ENCODE measurements at places on chromosomes 6 and 20. TPM values are rescaled to one million over a fixed set of nuclear protein-coding genes. Genes with fewer than 3 reads are reported as not detected.

DNA sequence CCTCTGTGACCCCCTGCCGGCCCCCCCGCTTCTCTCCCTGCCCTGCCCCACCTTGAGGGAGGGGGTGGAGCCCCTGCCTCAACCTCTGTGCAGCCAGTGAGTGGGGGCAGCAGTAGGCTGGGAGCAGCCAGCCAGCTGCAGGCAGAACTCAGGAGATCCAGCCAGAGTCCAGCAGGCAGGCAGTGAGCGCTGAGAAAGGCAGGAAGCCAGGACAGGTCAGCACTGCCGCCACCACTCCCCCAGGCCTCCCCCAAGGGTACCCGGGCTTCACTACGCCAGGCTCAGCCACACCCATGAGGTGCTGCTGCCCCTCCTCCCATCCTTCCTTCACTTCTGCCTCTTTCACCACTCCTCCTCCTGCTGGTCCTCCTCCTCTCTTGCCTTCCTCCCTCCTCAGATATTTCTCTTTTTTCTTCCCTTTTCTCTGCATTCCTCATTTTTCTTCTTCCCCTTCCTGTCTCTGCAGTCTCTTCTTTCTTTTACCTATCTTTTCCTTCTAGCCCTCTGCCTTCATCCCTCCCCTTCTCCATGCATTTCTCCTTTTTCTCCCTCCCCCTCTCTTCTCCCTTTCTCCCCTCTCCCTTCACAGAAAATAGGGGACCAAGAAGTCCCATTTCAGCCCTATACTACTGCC is 11.5 kb downstream of the TMEM63B start:
- H3K36me3 ChIP-seq = peaks cover 10% of the 10 kb centered on the region
- no peaks in the 10 kb centered on the region for H3K4me1 ChIP-seq
- no peak overlapping the region for H3K4me3 ChIP-seq
- no peak for DNase-seq
- H3K27ac ChIP-seq = no peak overlapping the region

DNA sequence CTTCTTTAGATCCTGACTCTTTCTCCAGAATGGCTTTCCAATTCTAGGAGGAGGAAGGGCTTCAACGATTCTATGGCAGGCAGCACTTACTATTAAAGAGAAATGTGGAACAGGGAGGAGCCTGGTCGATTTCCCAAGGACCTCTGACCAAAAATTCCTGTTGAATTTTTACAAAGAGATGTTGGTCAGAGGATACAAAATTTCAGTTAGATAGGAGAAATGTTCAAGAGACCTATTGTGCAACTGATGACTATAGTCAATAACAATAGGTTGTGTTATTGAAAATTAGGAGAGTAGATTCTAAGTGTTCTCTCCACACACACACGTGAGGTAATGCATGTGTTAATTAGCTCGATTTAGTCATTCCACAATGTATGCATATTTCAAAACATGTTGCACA is 130.1 kb upstream of the TNFAIP3 start:
- H3K27ac ChIP-seq = no peak overlapping the region
- peaks cover 5% of the 10 kb centered on the region for H3K4me1 ChIP-seq
- H3K4me3 ChIP-seq = no peak overlapping the region
- H3K36me3 ChIP-seq = no peaks in the 10 kb centered on the region
- no peaks in the 10 kb centered on the region for H3K27me3 ChIP-seq

DNA sequence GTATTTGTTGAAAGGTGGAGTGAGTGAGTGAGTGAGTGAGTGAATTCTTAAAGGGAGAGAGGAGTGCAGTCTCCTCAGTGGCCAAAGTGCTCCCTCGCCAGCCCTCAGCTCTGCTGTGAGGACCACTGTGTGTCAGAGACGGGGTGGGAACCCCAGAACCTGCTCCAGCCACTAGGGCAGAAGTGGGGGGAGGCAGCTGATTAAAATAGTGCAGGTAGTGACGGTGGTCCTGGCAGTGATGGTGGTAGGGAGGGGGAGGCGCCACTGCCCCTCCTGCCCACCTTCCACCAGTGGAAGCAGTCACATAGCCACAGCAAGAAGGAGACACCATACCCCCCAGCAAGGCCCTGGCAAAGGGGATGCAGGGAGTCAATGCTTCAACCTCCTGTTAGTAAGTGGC is 133.5 kb downstream of the PHACTR3 start:
- no peak for DNase-seq
- no peak overlapping the region for H3K27ac ChIP-seq
- H3K27me3 ChIP-seq = no peaks in the 10 kb centered on the region
- H3K4me3 ChIP-seq = no peak overlapping the region
- no peaks in the 10 kb centered on the region for H3K36me3 ChIP-seq
- no peaks in the 10 kb centered on the region for H3K4me1 ChIP-seq

DNA sequence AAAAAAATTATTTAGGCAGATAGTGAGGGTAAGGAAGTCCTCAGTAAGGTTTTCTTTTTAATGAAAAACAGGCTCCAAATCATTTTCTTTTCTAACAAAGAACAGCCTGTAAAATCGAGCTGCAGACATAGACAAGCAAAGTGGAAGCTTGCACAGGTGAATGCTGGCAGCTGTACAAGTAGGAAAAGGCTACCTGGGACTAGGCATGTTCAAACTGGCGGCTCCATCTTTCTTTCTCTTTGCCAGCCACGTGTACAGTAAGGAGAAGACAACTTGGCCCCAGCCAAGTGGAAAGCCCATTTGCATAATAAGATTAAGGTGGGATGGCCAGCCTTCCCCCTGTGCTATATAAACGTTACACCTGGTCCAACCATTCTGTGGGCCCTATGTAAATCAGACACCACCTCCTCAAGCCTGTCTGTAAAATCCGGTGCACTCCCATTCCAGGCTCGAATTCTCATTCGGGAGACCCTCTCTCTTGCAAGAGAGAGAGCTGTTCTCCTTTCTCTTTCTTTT is 27.0 kb upstream of the SLC2A12 start:
- peaks cover 10% of the 10 kb centered on the region for H3K4me1 ChIP-seq
- H3K27me3 ChIP-seq = peaks cover 3% of the 10 kb centered on the region
- H3K36me3 ChIP-seq = no peaks in the 10 kb centered on the region
- H3K4me3 ChIP-seq = no peak overlapping the region

DNA sequence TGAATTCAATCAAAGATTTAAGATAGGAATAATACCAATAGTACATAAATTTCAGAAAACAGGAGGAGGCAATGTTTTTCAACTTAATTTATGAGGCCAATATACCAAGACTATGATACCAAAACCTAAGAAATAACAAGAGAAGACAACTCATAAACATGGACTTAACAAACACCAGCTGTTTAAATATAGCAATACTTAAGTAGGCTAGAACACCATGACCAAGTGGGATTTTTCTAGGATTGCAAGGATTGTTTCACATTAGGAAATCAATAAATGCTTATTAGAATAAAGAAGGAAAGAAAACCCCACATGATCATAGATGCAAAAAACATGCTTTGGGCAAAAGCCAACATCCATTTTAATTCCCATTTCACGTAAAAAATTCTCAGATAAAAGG is 355.1 kb downstream of the EPM2A start:
- H3K4me3 ChIP-seq = no peak overlapping the region
- no peaks in the 10 kb centered on the region for H3K27me3 ChIP-seq
- no peak overlapping the region for H3K27ac ChIP-seq
- H3K4me1 ChIP-seq = no peaks in the 10 kb centered on the region
- DNase-seq = no peak

DNA sequence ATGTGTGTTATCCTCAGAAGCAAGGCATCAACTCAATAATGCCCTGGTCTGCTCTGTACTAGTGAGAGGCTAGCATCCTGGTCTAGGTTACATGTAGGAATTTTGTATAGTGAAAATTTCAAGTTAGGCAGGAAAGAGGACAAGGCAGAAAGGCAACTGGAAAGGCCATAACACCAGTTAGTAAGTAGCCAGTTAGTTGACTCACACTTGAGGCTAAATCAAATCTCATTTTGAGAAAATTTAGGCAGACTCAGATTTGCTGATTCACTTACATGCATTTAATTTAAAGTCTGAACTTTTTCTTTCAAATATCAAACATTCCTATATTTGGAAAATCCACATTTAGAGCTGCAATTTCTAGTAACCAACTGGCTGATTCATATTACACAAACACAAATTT is 184.5 kb upstream of the TCF21 start:
- no peak overlapping the region for H3K27ac ChIP-seq
- no peaks in the 10 kb centered on the region for H3K36me3 ChIP-seq
- H3K4me3 ChIP-seq = no peak overlapping the region
- DNase-seq = no peak
- no peaks in the 10 kb centered on the region for H3K27me3 ChIP-seq

The HEY2 gene
- not detected for total RNA-seq

DNA sequence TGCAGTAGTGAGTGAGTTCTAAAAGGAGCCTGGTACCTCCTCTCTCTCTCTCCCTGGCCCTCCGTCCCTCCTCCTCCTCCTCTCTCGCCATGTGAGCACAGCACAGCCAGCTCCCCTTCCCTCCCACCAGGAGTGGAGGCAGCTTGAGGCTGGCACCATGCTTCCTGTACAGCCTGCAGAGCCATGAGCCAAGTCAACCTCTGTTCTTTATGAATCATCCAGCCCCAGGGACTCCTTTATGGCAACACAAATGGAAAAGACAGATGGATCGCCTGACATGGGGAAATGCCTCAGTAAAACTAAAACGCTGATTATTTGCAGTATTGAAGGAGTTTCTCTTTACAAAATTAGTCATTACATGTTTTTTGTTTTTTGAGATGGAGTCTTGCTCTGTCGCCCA is 233.7 kb upstream of the ARID1B start:
- H3K36me3 ChIP-seq = no peaks in the 10 kb centered on the region
- H3K4me1 ChIP-seq = no peaks in the 10 kb centered on the region
- H3K4me3 ChIP-seq = no peak overlapping the region
- H3K27me3 ChIP-seq = no peaks in the 10 kb centered on the region
- no peak for DNase-seq

GRCh38 chr6:64930681-64931080 is 776.3 kb downstream of the EYS start:
- H3K4me1 ChIP-seq = no peaks in the 10 kb centered on the region
- H3K27me3 ChIP-seq = no peaks in the 10 kb centered on the region
- no peak overlapping the region for H3K27ac ChIP-seq
- no peaks in the 10 kb centered on the region for H3K36me3 ChIP-seq
- no peak overlapping the region for H3K4me3 ChIP-seq
- no peak for DNase-seq

DNA sequence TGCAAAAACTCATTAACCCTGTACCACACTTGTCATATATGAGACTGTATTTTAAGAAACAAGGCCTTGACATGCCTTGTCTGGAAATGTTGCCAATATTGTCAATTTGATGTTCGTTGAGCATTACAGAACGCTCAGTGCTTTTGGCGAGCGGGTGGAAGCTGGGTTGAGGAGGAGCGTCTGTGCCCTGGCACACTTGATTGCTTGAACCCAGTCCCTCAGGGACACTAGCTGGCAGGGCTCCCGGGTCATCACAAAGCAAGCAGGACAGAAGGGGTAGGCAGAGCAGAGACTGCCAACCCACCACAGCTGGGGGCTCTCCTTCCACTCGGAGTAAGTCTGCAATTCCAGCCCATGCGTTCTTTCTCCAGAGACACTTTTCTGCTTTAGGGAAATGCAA is 286.3 kb downstream of the KHDC1L start:
- DNase-seq = no peak
- no peaks in the 10 kb centered on the region for H3K36me3 ChIP-seq
- H3K27ac ChIP-seq = no peak overlapping the region
- no peaks in the 10 kb centered on the region for H3K4me1 ChIP-seq

DNA sequence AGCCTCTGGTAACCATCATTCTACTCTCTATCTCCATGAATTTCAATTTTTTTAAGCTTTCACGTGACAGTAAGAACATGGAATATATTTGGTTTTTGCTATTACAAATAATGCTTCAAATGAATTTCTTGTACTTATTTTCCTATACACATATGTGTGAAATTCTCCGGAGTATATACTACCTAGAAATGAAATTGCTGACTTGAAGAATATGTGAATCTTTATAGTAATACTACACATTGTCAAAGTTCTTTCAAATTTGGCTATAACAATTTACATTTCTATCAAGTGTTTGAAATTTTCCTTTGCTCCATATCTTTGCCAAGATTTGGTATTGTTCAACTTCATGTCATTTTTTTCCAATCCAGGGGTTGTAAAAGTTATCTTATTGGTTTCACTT is 11.6 kb upstream of the VGLL2 start:
- no peak overlapping the region for H3K4me3 ChIP-seq
- H3K36me3 ChIP-seq = no peaks in the 10 kb centered on the region
- H3K27ac ChIP-seq = no peak overlapping the region
- no peaks in the 10 kb centered on the region for H3K27me3 ChIP-seq

- H3K27ac ChIP-seq = no peak overlapping the region
- no peaks in the 10 kb centered on the region for H3K27me3 ChIP-seq
- H3K4me1 ChIP-seq = no peaks in the 10 kb centered on the region
- DNase-seq = no peak
- no peak overlapping the region for H3K4me3 ChIP-seq
Measured at GRCh38 chr20:24362080-24362479, 107.3 kb upstream of the SYNDIG1 start.

The CENPW gene
- 85.8 TPM for total RNA-seq

DNA sequence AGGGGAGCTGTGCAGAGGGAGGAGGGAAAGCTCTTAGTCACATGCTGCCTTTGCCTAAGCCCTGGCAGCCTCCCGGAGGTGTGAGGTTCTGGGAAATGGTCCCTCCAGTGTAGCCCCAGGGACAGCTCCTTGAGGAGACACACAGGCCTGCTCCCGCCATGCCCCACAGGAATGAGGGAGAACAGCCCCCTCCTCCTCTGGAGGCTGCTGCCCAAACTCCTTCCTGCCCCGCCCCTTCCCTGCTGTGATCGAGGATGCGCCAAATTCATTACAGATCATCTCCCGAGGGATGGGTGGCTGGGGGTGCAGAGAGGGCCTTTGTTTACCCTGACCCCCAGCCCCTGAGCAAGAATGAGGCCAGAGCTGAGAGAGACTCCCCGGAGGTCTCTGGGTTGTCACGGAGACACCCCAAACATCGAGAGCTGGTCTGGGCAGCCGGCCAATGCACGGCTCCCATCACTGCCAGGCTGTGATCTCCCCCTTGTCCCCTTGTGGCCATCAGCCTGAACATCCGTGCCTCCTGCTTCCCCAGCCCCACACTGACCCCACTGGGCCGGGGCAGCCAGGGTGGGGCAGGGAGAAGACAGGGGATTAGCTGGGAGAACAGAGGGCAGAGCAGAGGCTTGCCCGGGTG is 8.4 kb downstream of the CYP21A2 start:
- DNase-seq = no peak
- no peak overlapping the region for H3K27ac ChIP-seq
- peaks cover 10% of the 10 kb centered on the region for H3K4me1 ChIP-seq
- no peaks in the 10 kb centered on the region for H3K36me3 ChIP-seq
- H3K27me3 ChIP-seq = no peaks in the 10 kb centered on the region
- no peak overlapping the region for H3K4me3 ChIP-seq

DNA sequence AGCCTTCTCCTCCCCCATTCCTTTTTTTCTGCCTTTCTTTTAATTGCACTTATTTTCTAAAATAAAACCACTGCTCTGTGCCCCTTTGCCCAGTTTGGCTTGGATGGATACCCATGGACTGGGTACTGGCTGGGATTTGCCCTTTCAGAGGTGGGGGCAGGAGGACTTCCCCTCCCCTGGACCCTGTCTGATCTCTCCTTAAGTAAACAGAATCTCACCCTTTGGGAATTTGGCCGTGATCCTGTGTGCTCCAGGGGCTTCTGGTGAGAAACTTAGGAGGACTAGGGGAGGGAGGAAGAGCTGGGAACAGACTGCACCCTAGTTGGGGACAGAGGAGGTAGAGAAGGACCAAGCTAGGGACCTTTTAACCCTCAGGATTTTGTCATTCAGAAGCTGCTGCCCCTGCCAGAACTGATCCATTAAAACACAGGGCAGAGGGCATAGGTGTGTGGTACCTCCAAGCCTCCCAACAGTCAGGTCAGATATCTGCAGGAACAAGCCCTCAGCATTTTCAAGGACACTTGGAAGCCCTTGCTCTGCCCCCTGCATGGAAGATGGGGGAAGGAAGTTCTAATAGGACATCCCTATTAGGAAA is 7.3 kb downstream of the FOXP4 start:
- no peaks in the 10 kb centered on the region for H3K27me3 ChIP-seq
- H3K27ac ChIP-seq = no peak overlapping the region
- DNase-seq = no peak
- no peaks in the 10 kb centered on the region for H3K36me3 ChIP-seq
- no peaks in the 10 kb centered on the region for H3K4me1 ChIP-seq

Measured in endothelial cell of umbilical vein (primary cell).